ENCODE measurements at places on chromosomes 2 and 18.

DNA sequence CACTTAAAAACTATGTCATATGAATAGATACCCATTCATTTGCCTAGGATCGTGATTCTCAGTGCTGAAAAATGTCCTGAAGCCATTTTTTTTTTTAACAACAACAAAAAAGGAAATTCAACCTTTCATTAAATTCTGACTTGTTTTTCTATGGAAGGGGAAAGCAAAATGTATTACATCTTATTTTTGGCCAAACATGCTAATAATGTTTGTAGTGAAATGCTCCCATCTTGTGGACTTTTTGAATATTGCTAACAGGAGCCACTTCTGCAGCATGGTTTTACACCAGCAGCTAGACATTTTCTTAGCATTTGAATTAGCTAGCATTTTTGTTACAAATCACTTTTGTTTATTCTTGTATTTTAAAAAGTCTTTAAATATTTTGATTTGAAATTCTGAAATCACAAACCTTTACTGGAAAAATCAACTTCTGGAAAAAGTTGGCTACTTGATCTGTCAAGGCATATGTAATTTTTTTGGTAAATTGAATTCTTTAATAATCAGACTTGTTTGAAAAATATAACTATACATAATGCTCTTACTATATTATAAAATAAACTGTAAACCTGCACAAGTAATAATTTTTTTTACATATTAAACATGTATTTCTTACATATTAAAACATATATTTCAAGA, 75.8 kb downstream of the KIDINS220 start:
- peak; percentile 32 for DNase-seq

- DNase-seq = no peak
These were observed 299.2 kb upstream of the TFPI start for GRCh38 chr2:187853381-187853791.

DNA sequence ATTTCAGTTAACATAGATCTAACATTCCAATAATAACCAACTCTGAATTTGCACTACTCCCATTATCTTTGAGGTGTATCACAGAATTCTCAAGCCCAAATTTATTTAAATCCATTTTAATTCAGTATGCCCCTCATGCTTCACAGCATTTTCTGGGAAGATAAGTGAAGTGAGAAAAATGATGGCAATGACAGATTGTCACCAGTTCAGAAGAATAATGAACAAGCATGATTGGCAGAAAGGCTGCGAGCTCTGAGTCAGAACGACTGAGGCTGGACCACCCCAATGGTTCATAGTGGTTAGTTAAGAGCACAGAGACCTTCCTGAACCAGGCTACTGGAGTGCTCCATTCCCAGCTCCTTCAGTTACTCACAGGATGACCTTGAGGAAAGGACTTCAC, 4.9 kb downstream of the SPRED2 start:
- no peak for DNase-seq

- DNase-seq = no peak
These were observed 223.6 kb downstream of the CDH20 start for GRCh38 chr18:61556862-61557261.

- no peak for DNase-seq
These were observed 305.9 kb upstream of the SALL3 start for GRCh38 chr18:78673516-78674321.

- DNase-seq = no peak
These were observed 116.1 kb upstream of the CYP26B1 start for GRCh38 chr2:72263776-72264060.

DNA sequence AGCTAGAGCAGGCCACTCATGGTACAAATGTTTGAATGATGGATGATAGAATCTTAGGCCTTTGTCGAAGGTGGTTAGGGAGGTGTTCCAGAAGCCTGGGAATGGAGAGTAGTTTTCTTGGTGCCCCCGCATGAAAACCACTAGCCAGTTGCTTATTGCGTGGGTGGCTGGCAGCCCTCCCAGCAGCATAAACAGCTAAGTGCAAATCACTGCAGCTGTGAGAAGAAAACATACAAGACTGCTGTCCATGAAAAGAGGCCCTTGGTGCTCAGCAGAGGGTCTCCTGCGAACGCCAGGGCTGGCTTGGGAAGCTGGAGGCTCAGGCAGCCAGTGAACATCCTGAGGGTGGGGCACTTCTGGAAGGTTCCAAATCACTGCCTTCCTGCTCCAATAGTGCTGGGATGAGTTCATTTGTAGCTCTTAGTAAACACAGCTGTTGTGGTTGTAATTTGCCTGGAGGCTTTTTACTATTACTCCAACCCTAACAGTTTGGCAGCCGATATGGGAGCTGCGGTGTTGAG, 118.8 kb downstream of the MGAT5 start:
- no peak for DNase-seq

DNA sequence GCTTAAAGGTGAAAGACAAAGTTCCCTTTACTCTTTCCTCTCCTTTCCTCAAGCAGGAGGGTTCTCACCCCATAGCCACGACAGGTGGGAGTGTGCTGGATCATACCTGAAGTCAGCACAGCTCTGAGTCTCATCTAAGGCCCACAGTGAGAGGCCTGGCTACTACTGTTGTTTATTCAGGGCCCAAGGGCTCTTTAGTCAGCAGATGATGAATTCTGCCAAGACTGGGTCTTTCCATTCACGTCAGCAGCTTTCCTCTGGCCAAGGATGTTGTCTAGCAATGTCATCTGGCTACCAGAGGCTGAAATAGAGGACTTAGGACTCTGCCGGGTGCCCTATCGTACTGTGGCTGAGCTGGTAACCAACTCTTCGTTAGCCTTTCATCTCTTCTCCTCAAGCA, 308.4 kb upstream of the THUMPD2 start:
- no peak for DNase-seq

GRCh38 chr2:179927041-179927440, 65.6 kb upstream of the ZNF385B start:
- no peak for DNase-seq

DNA sequence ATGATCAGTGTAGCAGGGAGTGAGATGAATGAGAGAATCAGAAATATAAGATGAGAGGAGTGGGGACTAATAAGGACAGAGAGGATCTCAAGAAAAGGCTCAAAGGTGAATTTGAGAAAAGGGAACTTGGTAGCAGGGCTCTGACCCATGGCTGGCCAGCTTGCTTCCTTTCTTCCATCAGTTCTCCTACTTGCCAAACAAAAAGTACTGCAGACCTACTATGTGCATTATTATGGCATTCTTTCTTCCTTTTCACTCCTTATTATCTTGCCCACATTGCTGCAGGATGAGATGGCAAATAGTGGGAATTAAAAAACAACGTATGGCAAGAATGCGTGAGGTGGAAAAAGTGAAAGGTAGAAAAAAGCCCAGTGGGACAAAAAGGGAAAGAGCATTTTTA, 33.0 kb downstream of the PRKD3 start:
- DNase-seq = no peak

DNA sequence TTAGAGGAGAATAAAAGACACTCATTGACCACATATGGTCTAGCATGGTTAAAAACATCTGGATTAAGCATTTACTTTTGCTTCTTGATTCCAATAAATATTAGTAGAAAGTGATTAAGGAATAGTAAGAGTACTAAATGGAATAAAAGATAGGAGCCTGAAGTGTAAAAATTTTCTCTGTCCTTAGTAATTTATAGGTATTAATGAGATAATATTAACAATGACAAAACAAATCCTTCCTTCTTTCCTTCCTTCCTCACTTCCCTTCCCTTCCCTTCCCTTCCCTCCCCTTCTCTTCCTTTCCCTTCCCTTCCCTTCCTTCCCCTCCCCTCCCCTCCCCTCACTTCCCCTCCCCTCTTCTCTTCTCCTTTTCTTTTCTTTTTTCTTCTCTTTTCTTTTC, 797.5 kb upstream of the NRXN1 start:
- DNase-seq = no peak

All from RCC 7860 (cell line).